ENCODE measurements at places on chromosomes 5 and 9. TPM values are rescaled to one million over a fixed set of nuclear protein-coding genes. Genes with fewer than 3 reads are reported as not detected.

The TLR4 gene
- total RNA-seq: 33.4 TPM

GRCh38 chr9:14768405-14769229 is 46.1 kb upstream of the CER1 start:
- no peaks in the 10 kb centered on the region for H3K4me1 ChIP-seq
- H3K27me3 ChIP-seq: no peaks in the 10 kb centered on the region
- H3K27ac ChIP-seq: no peak overlapping the region
- peaks cover 8% of the 10 kb centered on the region for H3K36me3 ChIP-seq
- DNase-seq: peak; percentile 85

GRCh38 chr9:135973277-135974219 is 12.4 kb upstream of the UBAC1 start:
- H3K36me3 ChIP-seq: no peaks in the 10 kb centered on the region
- H3K4me1 ChIP-seq: peaks cover 6% of the 10 kb centered on the region
- H3K4me3 ChIP-seq: no peak overlapping the region
- H3K27me3 ChIP-seq: no peaks in the 10 kb centered on the region
- H3K27ac ChIP-seq: no peak overlapping the region
- DNase-seq: no peak

The HAVCR2 gene
- total RNA-seq: 14.6 TPM

DNA sequence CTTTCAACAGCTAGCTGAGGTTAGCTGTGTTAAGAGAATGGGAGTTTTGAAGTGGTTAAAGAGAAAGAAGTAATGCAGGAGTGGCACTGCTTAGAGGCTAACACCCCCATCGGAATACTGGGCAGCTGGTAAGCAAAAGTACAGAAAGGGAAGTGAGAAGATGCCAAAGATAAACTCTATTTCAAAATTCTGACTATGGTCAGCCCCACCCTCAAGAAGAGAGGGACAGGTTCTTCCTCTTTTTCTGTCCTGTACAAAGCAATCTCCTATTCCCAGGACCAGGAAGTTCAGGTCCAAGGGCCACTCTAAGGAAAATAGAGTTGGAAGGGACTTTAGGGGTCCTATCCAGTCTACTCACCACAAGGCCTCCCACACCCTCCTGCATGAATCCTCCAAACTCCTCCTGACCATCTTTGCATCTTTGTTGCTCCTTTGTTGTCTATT is 45.9 kb upstream of the JAK2 start:
- no peak for DNase-seq
- no peaks in the 10 kb centered on the region for H3K4me1 ChIP-seq
- H3K27me3 ChIP-seq: no peaks in the 10 kb centered on the region
- H3K36me3 ChIP-seq: no peaks in the 10 kb centered on the region
- H3K27ac ChIP-seq: no peak overlapping the region

The ENHO gene
- total RNA-seq: 0.22 TPM

The TPPP gene
- total RNA-seq: 6.9 TPM

DNA sequence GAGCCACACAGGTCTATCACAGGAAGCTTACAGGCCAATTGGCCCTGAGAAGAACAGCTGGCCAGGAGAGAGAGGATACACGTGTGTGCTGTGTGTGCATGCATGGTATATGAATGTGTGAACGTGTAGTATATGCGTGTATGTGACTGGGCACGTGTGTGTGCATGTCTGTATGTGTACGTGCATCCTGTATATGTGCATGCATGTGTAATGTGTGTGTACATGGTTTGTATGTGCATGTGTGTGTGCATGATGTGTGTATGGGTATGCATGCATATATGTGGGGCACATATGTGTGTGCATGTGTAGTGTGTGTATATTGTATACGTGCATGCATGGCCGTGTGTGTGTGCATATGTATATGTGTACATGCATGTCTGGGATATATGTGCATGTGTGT is 57.0 kb upstream of the FCN2 start:
- no peak overlapping the region for H3K27ac ChIP-seq
- H3K27me3 ChIP-seq: no peaks in the 10 kb centered on the region
- no peak overlapping the region for H3K4me3 ChIP-seq
- DNase-seq: no peak

The C9orf50 gene
- total RNA-seq: 1.1 TPM

The PALM2AKAP2 gene
- 10.6 TPM for total RNA-seq
